NCI-H226 (cell line): ENCODE measurements at places on chromosomes 1 and 21.

DNA sequence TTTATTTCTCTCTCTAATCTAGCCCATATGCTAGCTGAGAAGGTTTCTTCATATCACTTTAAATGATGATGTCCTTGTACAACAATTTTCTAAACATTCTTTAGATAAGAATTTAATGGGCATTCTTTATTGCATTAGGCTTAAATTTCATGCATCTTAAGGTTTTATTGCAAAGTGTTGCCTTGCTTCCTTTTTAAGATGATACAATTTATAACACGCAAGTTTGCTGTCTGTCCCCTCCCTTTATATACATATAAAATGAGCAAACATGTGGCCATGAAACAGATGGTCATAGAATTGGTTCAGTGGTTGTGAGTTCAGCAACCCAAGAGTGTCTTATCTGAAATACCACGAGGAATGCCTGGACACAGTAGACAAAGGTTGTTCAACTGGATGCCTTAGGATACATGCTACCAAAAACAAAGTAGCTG, 12.1 kb downstream of the NBPF3 start:
- DNase-seq, result peak; percentile 66

DNA sequence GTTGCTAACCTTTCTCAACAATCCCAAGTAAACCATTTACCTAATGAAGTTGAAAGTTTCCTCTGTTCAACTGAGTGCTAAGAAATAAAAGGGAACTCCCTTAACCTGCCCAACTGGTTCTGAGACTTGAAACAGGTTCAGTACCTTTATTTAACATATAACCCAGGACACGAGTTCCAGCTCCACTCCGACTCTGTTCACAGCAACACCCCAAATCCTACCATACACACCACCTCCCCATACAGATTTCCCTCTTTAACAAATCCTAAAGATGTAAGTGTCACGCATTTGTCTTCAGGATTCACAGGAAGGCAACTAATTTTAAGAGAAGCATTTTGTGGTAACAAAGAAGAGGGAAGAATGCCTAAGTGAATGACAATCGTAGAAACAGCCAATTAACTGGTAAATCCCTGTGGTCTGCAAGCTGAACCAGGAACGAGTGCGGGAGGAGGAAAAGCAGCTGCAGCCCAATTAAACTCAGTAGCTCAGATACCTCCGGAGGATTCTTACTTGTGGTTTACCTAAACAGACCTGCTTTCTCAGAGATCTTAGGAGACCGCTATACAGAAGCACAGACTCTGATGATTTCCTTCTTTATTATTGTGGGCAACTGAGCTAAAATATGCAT, 134.5 kb upstream of the MAGI3 start:
- DNase-seq, result no peak

DNA sequence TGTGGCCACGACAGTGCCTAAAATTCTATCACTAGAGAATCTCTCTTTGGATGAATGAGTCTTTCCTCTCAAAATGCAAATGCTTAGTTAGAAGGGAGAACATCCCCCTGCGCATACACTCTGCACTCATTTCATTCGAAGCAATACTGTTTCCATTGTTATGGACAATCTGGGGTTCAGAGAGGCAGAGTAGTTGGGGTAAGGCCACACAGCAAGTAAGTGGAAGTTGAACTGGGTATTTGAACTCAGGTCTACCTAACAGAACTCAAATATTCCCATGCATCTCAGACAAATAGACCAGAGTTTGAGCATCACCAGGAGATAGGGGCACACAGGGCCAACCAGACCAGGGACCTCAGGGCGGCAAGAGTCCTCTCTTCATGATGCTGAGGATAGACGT, 25.5 kb downstream of the RAP1GAP start:
- DNase-seq, result no peak

- peak; percentile 84 for DNase-seq
Measured at GRCh38 chr1:205319081-205320018, 2.2 kb downstream of the NUAK2 start.

- DNase-seq, result no peak
Measured at GRCh38 chr1:25687221-25688017, 70.8 kb downstream of the MAN1C1 start.

DNA sequence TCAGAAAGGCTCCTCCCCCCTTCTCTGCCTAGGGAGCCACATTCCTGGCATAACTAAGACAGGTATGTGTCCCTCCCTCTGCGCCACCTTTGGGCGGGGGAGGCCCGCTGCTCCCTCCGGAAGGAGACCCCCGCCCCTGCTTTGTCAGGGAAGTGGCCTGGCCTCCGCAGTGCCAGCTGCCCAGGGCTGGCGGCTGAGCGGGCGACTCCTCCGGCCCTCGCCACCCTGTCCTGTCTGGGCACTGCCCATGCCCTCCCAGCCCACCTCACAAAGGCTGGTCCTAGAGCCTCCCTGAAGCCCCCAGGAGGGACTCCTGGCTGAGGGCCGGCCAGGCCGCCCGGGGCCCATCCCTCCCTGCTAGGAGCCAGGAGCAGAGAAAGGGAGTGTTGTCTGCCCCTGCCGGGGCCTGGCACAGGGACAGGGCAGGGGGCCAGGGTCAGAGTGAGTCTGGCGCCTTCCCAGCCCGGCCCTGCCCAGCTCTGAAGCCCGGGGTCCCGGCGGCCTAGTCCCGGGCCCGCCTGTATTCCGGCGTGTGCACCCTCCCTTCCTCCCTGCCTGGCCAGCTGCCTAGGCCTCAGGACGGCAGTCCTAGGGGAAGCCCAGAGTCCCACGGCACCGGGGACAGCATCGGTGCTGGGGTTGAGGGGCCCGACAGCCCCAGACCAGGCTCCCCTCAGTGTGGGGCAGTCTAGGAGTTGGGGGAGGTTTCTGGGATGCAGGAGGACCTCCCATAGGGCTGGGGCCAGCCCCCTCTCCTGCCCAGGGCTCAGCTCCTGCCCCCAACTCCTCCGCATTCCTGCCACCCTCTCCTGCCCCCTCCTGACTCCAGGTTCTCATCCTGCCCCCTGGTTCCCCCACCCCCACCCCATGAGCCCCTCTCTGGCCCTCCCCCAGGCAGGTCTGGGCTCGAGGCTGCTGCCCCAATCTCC, 5.1 kb downstream of the AGRN start:
- DNase-seq, result peak; percentile 92

DNA sequence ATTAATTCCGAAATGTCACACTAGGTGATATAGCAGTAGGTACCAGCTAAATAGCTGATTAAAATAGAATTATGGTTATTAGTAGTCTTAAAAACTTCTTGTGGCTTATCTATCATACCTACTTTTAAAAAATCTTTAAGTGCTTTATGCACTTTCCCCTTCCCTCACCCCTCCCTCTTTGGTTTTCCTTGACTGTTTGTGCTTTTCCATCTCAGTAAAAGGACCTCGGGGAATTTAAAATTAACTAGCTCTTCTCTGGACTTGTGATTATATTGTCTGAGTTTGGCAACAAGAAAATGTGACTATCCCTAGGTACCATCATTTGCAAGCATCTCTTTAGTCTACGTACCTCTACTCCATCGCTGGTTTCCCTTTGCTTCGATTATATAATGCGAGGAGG, 11.2 kb downstream of the COX20 start:
- no peak for DNase-seq

- no peak for DNase-seq
Measured at GRCh38 chr1:41357451-41358101, 3.7 kb upstream of the FOXO6 start.

- DNase-seq, result no peak
Measured at GRCh38 chr21:19507682-19508260, 1104.2 kb upstream of the TMPRSS15 start.

DNA sequence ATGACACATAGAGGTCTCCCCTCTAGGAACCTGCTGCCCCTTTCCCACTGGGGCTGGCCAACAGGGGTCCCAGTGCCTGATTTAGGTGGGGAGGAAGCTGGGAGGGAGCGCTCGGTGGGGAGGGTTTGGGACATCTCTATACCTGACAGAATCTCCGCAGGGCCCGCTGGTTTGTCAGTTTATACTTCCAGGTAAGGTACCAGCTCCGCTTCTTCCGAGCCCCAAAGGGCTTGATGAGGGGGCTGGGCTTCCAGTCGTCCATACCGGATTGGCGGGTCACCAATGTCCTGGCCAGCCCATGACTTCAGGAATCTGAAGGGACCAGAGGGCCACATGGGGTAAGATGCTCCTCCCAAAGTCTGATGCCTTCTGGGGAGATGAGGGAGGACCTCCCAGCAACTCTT, 672 bp downstream of the POMGNT1 start:
- DNase-seq, result no peak

- no peak for DNase-seq
Measured at GRCh38 chr1:17194615-17195528, 10.1 kb upstream of the PADI1 start.

DNA sequence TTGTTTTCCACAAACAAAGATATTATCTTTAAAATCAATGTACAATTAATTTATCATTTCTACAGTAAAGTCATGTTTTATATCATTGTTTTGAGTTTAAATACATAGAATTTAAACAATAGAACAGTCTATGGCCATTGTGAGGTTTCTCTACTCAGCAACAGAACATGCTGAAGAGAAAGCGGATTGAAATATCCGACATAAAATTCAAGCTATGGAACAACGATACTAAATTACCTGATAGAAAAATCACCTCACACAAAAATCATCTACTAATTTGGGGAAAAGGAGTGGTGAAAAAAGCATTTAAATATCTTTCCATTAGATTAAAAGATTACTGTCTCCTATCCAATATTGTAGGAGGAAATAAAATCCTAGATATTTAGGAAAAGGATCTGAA, 12.6 kb downstream of the CDKN2C start:
- no peak for DNase-seq

DNA sequence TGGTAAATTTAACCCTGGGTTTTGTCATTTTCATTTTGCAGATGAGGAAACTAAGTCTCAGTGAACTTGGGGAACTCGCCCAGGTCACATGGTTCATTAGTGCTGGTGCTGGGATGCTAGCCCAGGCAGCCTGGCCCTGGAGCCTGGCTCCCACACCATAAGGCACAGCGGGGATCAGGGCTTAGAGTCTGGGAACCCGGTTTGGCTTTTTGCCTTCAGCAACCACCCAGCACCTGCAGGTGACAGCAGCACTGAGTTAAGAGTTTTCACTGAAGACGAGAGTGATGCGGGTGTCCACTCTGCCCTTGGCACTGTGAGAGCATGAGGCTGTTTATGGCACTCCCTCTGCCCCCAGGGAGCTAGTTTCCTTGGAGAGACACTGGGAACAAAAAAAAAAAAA, 18.4 kb upstream of the CD101 start:
- no peak for DNase-seq

DNA sequence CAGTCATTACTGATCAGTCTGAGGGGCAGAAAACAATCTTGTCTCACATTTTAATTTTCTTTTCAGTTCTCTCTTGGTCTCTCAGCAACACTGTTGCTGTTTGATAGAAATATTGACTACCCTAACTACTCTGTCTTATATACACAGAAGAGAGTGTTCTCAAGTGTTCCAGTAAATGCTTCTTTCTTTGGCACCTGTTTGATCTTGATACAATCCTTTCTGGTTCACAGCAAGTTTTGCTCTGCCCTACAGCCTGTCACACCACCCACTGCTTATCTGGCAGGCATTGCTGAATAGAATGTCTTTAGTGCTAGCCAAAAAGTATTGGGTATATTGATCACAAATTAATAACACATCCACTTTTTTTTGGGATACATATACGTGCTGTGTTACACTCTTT, 75.7 kb upstream of the WLS start:
- no peak for DNase-seq

GRCh38 chr1:78081980-78082860, 36.5 kb downstream of the GIPC2 start:
- no peak for DNase-seq

DNA sequence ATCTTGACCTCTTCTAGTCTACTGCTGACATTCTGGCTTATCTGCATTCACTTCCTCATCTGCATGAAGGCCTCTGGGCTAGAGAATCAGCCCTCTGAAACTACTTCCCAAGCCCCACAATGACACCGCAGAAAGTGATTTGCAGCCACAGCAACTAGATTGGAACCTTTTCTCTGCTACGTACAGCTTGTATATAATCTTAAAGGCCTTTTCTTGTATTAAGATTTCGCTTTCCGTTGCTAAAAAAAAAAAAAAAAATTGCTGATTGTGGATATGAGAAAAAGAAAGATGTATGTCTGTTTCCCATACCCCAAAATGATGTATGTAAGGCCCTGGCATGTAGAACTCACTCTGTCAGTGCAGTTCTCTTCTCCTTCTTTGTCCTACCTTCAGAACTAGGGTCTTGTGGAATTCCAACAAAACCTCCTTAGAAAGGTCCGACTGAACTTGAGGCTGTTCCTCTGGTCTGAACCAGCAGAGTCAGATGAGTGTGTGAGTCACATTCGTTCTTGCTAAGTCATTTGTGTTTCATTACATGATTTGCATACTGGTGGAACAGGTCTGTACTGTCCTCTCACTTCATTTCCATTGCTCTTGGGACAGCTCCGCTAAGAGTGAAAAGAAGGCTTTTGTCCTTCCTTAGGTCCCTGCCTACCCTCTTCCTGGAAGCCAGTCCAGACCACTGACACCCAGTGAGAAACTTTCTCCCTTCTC, 62.7 kb downstream of the PLPP3 start:
- DNase-seq, result no peak

- peak; percentile 6 for DNase-seq
Measured at GRCh38 chr1:182786223-182786994, 3.2 kb upstream of the NPL start.

GRCh38 chr1:218344814-218345672, at the start of gene TGFB2:
TGFB2 (plus strand) TSS chr1:218345336; CDS start chr1:218346702, 1,366 bp downstream.
- peak; percentile 59 for DNase-seq

DNA sequence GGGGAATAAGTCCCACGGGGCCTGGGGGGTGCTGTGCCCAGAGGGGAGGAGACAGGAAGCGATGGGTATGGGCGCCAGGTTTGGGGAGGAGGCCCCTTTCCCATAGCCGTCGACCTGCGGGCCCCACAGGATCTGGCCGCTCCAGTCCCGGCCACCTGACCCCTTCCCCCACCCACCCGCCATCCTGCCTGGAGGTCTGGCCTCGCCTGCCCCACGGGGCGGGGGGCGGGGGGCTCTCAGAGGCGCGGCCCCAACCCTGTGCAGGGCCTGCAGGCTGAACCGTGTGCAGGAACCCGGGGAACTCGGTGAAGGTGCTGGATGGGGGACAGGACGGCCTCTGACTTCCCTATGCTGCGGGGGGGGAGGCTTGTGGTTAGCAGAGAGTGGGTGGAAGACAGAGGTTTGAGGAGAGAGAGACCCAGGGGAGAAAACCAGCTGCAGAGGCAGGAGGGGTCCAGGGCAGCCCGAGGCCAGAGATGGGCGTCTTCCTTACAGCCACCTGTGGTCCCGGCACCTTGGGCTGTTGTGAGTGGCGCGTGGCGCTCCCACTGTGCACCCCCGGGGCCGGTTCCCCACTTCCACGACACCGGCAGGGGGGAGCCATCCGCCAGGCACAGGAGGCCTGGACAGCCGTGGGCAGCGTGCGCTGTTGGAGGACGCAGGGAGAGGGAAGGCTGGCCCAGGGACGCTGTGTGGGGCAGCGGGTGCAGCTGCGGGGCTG, 2.5 kb upstream of the TNFRSF18 start:
- no peak for DNase-seq

- DNase-seq, result no peak
Measured at GRCh38 chr1:14318830-14319229, 279.7 kb upstream of the KAZN start.

- no peak for DNase-seq
Measured at GRCh38 chr21:38869946-38870345, 64.2 kb downstream of the ETS2 start.

- DNase-seq, result no peak
Measured at GRCh38 chr1:227459977-227460376, 103.4 kb upstream of the ZNF678 start.

- no peak for DNase-seq
Measured at GRCh38 chr1:183131166-183131565, 54.9 kb upstream of the LAMC2 start.
